ENCODE measurements at places on chromosomes 11 and 22.

GRCh38 chr11:4766420-4767043 lies 3.2 kb downstream of the OR51F1 start:
- DNase-seq: no peak

GRCh38 chr11:100080821-100081220 lies 606.3 kb upstream of the ARHGAP42 start:
- DNase-seq: no peak

GRCh38 chr11:117062498-117062897 lies 35.7 kb downstream of the SIK3 start:
- DNase-seq: no peak

GRCh38 chr11:86291466-86292262 lies 10.4 kb upstream of the HIKESHI start:
- DNase-seq: peak; percentile 72

DNA sequence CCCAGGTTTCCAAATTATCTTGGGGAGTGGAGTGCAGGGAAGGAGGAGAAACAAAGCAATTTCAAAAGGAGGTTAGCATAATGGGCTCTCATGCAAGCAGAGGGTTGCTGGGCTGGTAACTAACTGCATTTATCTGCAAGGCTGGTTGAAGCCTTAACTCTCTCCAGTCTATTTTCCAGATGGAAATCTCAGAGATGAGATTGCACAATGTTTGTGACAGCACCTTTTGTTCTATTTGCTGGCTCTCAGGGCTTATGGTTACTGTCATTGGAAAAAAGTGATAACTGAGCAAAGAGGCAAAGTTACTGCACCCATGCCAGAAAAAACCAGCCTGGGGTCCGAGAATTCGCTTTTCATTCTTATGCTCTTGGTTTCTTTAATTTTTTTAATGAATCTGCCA lies 33.2 kb downstream of the ABCC8 start:
- no peak for DNase-seq

DNA sequence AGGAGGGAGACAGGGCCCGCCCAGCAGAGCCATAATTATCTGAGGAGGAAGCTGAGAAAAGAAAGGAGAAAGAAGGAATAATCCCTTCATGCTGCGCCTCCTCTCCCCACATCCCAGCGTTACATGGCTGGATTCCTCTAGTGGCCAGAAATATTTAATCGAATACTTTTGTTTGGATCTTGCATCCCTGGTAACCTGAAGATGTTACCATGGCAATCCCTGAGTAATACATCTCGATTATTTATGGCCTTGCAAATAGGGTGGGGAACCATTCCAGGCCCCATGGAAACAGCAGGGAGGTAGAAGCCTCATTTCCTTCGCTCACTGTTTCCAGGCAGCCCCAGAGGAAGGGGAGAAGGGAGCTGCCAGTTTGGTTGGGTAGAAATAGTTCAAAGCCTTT lies 357.7 kb downstream of the BUD13 start:
- no peak for DNase-seq

- no peak for DNase-seq
Observed at GRCh38 chr11:76248210-76248609, 41.9 kb upstream of the WNT11 start.

GRCh38 chr11:118435290-118435892 lies 901 bp upstream of the KMT2A start:
- peak; percentile 66 for DNase-seq

GRCh38 chr11:78310500-78310909 lies 107.1 kb downstream of the GAB2 start:
- no peak for DNase-seq

- no peak for DNase-seq
Observed at GRCh38 chr22:39815932-39816331, 77.6 kb downstream of the ENTHD1 start.

DNA sequence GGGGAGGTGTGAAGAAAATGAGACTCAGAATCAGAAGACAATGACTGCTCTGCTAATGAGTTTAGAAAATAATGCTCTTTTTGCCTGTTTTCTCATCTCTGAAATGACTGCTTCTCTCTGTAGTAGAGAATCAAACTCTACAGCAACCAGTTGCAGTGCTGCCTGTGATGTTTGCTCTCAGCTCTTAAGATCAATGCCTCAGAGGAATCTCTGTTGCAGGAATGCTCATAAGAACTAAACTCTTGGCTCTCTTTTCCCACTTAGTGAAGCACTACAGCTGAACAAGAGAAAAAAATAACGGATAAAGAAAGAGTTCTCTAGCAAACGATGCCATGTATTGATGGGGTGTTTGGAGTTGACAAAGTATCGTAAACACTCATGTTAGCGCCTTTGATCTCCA lies 203.5 kb upstream of the SYN3 start:
- DNase-seq: no peak

- DNase-seq: peak; percentile 79
Observed at GRCh38 chr11:86456075-86456939, 81.6 kb downstream of the CCDC81 start.

DNA sequence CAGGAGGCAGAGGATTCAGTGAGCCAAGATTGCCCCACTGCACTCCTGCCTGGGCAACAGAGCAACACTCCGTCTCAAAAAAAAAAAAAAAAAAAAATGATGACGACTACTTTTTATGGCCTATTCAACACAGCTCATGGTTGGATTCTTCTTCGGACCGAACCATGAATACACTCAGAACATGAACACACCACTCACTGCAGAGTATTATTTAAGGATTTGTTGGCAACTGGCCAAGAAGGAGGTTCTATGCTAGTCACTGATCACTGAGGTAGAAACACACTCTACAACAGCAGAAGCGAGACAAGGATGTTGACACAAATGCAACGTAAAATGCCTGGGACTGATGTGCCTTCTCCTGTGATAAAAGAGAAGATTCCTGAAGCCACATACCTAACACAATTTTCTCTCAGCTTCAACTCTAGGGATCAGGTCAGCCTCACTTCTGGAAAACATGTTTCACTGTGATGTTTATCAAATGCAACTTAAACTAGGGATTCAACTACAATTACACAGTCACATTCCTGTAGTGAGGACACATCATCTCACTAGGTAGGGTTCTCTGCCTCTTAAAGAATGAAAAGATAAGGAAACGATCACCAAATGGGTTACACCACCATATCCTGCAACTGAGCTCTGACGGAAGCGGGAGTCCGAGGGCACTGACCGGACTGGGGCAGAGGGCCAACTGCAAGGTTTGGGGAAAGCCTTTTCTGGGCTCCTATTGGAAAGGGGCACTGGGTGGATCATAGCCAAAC lies 82.5 kb downstream of the SGSM3 start:
- DNase-seq: no peak

Measured in stimulated activated CD4-positive, alpha-beta T cell treated with anti-CD3 and anti-CD28 coated beads, Interleukin-4, amount 100 ng/mL, for 1 hour (primary cell).